ENCODE measurements at places on chromosomes 7 and 10.
A peak's percentile ranks its signal among the peaks of the same experiment; 100 is the strongest.

DNA sequence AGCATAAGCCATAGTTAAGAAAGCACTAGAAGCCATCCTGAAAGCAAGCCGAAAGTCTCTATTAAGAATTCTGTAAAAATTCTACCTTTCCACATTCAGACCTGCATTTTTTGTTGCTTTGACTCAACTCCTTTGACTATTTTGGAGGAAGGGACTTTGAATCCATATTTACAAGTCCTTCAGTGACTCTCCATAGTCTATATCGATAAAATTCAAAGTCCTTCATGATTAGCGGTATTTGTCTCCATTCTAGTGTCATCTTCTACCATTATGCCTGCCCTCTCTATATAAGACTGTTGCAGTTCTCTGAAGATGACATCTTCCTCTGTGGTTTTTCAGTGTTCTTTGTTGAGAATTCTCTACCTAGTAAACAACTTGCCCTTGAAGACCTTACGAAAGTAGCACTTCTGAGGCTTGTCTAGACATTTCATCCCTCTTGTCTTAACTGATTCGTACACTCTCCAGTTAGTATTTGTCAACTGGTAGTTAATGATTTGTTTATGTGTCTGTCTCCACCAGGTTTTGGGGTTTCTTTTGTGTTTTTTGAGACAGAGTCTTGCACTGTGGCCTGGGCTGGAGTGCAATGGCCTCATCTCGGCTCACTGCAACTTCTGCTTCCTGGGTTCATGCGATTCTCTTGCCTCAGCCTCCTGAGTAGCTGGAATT, 1.7 kb downstream of the CCSER2 start:
- DNase-seq: peak; percentile 22

GRCh38 chr10:116324951-116325635, 845 bp downstream of the CCDC172 start:
- DNase-seq: no peak

DNA sequence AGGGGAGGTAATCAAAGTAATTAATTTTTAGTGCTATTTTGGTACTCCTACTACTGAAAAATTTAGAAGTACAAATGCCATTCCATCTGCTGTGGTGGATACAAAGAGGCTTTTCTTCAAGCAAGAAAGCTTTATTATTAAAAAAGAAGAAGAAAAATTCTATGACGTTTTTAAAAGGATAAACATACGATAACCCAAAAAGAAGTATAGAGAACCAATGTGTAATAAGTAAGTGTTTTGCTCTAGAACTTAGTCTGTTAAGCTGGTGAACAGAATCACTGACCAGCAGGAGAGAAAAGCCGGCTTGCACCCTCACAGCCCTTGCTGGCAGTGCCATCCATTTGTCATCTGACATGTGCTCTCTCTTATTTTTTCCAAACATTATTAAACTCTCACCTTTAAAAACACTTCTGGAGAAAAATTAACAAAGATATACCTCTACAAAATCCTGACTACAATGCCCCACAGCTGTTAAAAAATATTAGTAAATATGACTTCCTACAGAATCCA, 81.5 kb downstream of the SRPK2 start:
- DNase-seq: no peak

DNA sequence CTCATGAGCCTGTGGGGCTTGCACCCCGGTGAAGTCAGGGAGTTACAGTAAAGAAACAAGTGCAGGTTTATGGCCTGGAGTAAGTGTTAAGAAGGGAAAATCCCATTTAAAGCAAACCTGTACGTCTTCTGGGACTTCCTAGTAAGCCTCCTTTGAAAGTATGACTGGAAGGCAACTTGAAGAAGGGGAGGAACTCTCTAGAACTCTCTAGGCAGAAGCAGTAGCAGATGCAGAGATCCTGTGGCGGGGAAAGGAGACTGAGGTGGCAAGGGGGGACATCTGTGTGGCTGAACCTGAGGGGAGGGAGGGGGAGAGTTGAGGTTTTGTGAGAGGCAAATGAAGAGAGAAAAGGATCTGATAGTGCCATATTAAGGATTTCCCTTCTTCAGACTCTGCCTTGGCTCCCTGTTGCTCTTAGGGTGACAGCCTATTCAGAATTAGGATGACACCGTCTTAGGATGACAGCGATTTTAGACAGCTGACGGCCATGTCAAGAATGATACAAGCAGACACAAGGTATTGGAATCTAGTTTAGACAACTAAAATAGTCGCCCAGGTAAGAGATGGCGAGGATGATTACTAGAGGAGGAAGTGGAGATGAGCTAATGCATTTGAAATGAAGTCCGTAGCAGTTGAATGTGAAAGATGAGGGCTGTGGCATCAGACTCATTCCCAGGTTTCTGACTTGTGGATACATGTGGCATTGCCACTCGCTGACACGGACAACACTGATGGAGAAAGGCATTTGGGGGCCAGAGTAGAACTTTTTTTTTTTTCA, 29.0 kb downstream of the CUL1 start:
- no peak for DNase-seq

GRCh38 chr10:123869020-123869414, 22.6 kb downstream of the CPXM2 start:
- DNase-seq: no peak

DNA sequence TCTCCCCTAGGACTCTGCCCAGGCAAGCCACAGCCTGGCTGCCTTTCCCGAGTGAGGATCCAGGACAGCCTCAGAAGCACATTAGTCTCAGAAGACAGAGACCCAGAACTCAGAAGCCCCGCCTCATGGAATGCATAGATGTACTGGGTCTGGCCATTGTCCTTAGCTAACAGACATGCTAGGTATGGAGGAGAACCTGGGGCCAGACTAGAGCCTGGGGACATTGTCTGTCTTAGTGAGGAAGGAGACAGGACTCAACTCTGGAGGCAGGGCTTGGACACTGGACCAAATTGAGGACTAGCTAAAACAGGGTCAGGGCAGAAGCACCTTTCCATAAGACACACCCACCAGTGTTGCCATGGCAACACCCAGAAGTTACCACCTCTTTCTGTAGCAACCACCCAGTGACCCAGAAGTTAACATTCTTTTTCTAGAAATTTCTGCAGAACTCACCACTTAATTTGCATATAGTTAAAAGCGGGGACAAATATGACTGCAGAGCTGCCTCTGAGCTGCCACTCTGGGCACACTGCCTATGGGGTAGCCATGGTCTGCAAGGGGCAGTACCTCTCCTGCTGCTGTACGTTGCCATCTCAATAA, 27.5 kb downstream of the TLX1 start:
- peak; percentile 18 for DNase-seq

DNA sequence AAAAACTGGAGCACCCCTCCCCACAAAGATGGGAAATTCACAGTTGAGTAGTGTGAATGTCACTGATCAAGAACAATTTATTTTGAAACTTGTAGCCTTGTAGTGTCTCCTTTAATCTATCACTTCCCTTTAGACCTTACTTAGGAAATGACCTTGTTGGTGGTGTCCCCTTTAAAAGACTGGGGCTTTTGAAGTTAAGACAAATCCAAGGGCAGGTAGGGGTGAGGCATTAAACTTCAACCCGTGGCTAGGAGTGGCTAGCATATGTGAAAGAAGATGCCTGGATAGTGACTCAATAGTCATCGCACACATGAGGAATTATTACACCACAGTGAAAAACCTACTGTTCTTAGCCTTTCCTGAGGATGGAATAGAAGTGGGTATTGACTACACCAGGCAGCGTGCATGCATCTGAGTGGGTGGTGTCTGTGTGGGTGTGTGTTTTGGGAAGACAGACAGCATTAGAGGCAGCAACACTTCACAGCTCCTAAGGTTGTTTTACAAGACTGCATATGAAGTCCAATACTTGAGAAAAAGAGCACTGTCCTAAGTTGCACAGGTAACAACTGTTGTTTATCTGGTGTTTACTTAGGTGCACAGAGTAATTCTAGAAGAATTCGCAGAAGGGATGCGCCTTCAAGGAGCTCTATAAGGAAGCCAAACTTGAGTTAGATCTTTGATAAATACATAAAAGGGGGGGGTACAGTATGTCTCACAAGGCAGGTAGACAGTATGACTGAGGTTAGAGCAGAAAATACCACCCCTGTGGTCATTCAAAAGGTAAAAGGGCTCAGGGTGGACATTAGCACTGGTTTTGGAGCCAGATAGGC, 32.9 kb downstream of the ABLIM1 start:
- DNase-seq: no peak

GRCh38 chr7:148670807-148671206, 27.9 kb upstream of the CUL1 start:
- DNase-seq: no peak

DNA sequence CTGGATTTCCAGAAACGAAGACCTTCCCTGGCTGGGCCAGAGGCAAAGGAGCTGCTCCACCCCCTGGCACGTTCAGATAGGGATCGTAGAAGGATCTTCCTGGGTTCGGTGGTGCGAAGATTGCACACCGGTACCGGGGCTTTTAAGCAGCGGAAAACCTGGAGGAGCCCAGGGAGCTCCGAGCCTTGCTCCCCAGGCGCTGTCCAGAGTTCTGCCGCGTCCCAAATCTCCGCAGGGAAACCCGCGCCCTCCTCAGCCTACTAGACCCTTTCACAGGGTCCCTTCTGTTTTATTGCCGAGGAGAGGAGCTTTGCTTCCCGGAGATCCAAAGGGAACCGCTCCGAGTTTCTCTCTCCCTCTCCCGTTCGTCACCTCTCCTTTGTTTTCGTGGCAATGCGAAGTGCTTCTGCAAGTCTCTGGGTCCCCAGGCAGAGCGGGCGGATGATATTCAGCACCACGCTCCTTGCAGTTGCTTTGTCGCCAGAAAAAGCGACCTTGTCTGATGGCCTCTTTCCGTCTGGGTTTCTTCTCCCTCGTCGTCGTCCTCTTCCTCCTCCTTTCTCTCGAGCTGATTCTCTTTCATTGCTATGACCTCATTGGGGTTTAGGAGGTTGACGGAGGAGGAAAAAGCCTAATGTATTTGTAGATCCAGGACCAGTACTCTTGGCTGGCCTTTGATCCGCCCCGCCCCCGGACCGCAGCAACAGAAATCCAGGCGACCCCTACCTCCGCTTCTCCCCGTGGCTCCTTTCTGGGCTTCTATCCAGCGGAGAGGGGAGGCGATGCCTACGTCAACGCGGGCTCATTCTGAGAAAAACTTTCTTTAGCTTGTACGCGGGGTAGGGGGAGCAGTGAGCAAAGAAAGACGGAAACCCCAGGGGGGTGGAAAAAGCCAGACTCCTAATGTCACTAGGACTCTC, at the start of gene TMEM196:
TSS of gene TMEM196 (minus strand) at position 777 of the 920 bp plus-strand sequence. CDS start 921 bp downstream, outside the sequence.
- DNase-seq: no peak

DNA sequence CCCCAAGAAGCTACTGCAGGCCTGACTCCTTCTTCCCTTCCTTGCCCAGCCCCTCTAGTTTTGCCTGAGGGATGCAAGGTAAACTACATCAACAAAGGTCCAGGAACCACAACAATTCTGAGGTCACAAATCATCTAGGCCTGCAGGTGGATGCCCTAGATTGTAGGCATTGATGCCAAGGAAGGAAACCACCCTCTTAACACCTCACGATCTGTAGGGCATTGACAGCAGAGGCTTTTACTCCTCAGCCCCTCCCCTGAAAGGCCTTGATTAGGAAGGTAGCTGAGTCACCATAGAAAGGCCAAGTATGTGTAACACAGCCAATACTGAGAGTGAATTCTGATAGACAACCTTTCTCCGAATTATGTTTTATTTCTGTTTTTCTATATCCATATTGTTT, 46.7 kb upstream of the FAM3C start:
- peak; percentile 20 for DNase-seq
